Activated T-helper 9 cell treated with anti-CD3 and anti-CD28 coated beads, Interleukin-2, amount 50 U/mL, for 16 hours (primary cell): ENCODE measurements at places on chromosomes 12 and 14.

DNA sequence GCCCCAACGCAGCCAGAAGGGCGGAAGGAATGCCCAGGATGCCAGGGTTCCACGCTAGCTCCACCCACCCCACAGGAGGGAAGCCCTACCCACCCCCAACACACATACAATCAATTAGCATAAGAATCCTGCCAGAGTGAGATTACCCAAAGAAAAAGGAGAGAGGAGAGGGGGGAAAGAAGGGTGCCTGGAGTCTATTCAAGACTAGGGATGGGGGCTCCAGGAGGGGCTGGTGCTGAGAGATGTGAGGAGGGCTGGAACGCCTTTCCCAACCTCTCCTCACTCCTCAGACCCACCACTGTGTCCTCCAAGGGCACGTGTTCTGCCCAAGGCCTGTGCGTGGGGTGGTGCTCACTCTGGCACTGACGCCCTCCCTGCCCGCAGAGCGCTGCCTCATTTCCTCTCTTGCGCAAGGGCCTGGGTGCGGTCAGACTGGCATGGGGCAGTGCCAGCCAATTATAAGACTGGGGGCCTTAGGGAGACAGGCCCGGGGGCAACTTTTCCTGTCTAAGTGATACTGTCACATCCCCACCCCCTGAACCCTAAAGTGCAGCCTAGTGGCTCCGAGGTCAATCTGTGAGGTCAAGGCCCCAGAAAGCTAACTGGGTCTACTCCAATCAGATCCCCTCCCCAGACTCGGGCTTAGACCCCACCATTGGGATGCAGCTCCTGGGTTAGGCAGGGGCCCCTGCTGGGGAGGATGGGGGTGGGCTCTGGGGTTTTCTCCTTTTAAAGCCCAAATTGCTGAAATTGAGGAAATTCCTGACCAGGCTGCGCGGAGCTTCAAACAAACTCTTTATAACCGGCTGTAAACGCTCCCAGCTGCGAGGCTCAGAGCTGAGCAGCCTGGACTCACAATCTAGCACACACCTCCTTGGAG lies 10.2 kb upstream of the ITGB7 start:
- no peak for DNase-seq

DNA sequence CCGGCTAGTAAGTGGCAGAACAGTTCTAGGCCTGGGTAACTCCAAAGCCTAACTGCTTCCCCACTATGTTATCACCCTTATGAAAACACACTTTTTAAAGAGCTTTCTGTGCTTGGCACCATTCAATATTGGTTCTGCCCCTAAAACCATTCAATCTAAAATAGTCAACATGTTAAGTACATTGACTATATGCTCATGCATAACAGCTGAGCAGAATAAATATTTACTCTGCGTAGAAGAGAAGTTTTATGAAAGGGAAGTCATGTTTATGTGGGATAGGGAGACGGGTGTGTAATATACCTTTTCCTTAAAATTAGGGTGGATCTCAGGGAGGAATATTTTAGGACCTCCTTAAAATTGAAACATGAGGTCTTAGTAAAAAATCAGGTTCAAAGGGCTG lies 80.5 kb downstream of the SAMD4A start:
- DNase-seq, result no peak

DNA sequence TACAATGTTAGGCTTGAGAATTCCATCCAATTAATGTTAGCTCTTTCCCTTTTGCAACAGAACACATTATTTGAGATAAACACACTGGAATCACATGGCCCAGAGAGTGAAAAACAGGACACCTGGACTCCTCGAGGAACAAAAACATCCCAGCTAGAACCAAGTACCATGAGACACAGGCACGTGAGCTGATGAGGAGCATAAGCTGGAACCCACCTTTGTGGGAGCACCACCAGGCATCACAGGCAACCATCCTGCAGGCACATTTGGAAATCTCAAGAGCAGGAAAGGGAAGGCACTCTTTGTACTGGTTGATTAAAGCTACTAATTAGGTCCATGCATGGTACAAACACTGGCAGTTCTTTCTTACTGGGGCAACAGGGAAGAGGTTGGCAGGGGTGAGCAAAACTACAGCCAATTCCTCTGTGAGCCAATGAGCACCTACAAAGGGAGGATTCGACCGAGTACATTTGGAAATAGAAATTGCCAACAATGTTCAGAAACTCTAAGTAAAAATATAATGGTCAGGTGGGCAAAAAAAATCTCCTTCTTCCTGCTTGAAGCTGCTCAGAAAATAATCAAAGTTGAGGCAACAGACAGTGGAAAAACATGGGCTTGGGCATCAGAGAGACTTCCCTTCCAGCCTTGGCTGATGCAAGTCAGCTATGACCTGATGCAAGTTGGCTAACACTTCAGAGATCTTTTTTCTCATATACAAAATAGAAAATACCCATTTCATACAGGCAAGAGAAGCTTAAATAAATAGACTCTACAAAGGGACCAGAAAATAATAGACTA lies 216.7 kb downstream of the NUAK1 start:
- DNase-seq, result no peak

- no peak for DNase-seq
Measured at GRCh38 chr12:62983594-62983993, 48.6 kb upstream of the PPM1H start.

DNA sequence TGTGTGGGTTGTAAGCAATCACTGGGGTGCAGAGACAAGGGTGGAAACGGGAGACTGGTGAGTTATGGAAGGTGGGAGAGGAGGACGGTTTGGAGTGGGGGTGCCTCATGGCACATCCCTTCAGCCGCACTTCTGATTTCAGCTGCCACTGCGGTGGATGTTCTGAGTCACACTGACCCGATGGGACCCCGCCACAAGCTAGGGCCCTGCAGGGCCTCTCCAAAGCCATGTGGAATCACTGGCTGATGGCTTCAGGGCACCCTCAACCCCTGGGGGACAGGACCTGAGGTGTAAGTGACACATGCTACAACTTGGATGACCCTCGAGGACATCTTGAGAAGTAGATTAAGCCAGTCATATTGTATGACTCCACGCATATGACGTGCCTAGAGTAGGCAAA lies 53.7 kb downstream of the GPR68 start:
- DNase-seq, result no peak

GRCh38 chr14:93398491-93398890 lies 32.2 kb upstream of the UNC79 start:
- no peak for DNase-seq

GRCh38 chr12:122987086-122987951 lies 6.8 kb downstream of the ARL6IP4 start:
- DNase-seq, result no peak

GRCh38 chr12:108241986-108242703 lies 97.0 kb downstream of the CMKLR1 start:
- no peak for DNase-seq

- DNase-seq, result no peak
Measured at GRCh38 chr12:116600959-116601918, 42.1 kb downstream of the MAP1LC3B2 start.

- no peak for DNase-seq
Measured at GRCh38 chr12:46356655-46357437, 15.7 kb downstream of the SLC38A2 start.

DNA sequence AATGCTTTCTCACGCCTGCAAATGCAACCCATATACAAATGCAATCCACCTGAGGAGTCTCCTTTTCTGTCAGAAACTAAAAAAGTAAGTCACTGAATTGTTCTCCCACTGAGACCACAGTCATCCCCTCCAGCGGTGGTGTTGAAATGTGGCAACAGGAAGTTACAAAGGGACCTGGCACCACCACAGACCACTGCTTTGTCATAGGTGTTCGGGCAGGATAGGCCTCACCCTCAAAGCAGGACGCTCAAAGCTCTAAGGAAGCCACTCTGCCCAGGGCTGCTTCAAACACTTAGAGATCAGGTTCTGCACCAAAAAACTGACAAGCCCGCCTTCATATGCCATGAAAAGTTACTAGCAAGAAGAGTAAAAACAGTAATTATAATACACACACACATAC lies 11.3 kb downstream of the PHLDA1 start:
- peak; percentile 65 for DNase-seq

DNA sequence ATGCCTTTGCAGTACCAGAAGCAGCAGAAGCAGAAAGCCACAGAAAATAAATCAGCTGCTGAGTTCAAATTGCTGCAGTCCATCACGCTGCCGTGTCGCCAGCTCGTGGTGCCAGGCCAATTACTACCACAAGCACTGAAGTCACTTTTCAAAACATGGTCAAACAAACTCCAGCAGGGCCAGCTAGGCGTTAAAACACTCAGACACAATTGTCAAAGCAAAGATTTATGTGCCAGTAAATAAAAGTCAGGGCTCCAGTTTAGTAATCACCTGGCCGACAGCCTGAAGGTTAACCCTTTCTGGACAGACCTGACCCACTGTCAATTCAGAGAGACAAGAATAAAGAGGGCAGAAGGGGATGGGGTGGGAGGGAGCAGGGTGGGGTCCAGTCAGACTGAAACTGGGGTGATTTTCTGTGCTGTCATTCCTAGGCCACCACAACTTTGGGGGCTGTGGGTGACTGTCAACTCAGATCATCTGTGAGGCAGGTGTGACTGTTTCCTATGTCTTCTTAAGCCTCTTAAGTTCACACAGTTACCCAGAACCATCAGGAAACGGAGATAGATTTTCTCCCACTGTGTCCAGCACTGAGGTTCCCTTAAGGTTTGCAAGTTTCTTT lies 109.8 kb upstream of the FUT8 start:
- DNase-seq, result no peak

GRCh38 chr14:89911010-89911919 lies 43.3 kb downstream of the EFCAB11 start:
- DNase-seq, result no peak

- DNase-seq, result no peak
Measured at GRCh38 chr14:90651271-90651804, 164.9 kb downstream of the TTC7B start.

DNA sequence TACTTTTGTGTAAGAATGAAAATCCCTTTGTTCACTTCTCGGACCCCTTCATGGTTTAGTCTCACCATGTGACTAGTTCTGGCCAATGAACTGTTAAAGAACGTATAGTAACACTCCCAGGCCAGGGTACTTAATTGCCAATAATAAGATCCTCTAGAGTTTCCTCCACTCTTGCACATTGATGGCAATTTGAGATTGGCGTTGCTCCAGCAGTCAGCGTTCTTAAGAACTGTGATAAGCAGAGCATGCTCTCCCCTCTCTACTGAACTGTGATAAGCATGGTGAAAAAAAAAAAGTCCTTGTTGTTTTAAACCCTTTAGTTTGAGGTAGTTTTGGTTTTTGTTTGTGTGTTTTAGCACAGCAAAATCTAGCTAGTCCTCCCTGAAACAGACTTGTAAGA lies 854.5 kb downstream of the SLC6A15 start:
- DNase-seq, result no peak

- no peak for DNase-seq
Measured at GRCh38 chr12:52086366-52086765, 6.9 kb downstream of the SMIM41 start.

GRCh38 chr14:34937876-34938275 lies 44.9 kb upstream of the SRP54 start:
- no peak for DNase-seq

- DNase-seq, result no peak
Measured at GRCh38 chr12:97716356-97716755, 253.8 kb downstream of the RMST start.

GRCh38 chr14:23154964-23155587 lies 28.4 kb downstream of the SLC7A8 start:
- no peak for DNase-seq

- no peak for DNase-seq
Measured at GRCh38 chr12:80320121-80320678, 123.8 kb upstream of the PTPRQ start.

DNA sequence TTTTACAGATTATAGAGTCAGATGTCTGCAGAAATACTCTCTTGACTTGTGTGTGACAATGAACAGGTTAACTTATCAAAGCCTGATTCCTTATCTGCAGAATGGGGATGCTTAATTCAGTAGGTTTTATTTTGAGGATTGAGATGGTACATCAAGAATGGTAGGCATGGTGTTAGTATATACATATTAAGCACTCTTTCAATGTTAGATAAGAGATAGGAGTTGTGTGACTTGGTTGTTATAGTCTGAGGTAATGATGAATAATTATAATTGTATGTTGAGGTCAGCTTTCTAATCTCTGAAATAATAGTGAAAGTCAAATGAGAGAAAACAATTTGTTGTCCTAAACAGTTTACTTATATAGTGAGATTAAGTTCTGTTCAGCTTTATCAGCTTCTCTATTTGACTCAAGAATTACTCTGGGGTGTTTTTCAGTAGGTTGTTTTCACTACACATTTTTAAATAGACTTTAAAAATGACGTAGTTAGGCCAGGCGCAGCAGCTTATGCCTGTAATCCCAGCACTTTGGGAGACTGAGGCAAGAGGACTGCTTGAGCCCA lies 11.9 kb downstream of the PALS1 start:
- DNase-seq, result no peak

- no peak for DNase-seq
Measured at GRCh38 chr12:108702595-108703320, 28.6 kb downstream of the CORO1C start.

GRCh38 chr12:119200601-119201000 lies 21.9 kb downstream of the HSPB8 start:
- no peak for DNase-seq

- no peak for DNase-seq
Measured at GRCh38 chr14:105207460-105207901, 26.4 kb upstream of the NUDT14 start.

DNA sequence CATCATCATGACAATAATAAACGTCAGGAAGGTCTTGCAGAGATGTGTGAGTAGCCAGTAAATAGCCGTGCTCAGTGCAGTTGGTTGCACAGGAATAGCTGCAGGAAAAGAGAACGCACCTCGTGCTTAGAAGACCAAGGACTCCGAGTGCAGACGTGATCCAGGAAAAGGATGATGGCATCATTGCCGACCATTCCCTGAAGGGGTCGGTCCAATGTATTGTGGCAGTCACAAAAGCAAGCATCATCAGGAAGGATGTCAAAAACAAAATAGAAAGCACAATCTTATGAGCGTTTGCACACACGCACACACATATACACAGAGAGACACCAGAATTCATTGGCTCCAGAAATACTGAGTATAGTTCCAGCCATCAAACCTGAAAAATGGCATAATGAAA lies 12.8 kb downstream of the DUSP6 start:
- no peak for DNase-seq

DNA sequence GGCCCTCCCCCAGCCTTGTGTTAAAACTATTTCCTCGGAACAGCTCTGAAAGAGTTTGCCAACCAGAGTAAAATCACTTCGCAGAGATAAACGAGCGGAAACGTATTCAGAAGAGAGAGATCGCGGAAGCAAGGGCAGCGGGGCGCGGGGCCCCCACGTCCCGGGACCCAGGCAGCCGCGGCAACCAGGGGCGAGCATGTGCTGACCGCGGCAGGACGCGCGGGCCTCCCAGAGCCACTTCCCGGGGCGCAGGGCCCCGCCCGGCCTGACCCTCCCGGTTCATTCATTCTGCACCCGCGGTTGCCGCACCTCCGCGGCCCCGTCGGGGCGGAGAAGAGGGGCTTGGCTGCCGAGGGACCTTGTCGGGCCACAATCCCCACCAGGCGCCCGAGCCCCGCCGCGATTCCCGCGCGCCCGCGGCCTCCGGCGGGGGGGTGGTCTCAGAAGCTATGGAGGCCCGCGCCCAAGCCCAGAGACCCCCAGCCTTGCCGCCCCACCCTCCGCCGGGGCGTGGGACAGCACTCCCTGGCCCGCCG lies 598 bp downstream of the UBE2N start:
- DNase-seq, result peak; percentile 20
